ENCODE measurements at places on chromosomes 12 and 14.

- DNase-seq: no peak
Measured at GRCh38 chr14:81633496-81633895, 99.8 kb upstream of the SEL1L start.

DNA sequence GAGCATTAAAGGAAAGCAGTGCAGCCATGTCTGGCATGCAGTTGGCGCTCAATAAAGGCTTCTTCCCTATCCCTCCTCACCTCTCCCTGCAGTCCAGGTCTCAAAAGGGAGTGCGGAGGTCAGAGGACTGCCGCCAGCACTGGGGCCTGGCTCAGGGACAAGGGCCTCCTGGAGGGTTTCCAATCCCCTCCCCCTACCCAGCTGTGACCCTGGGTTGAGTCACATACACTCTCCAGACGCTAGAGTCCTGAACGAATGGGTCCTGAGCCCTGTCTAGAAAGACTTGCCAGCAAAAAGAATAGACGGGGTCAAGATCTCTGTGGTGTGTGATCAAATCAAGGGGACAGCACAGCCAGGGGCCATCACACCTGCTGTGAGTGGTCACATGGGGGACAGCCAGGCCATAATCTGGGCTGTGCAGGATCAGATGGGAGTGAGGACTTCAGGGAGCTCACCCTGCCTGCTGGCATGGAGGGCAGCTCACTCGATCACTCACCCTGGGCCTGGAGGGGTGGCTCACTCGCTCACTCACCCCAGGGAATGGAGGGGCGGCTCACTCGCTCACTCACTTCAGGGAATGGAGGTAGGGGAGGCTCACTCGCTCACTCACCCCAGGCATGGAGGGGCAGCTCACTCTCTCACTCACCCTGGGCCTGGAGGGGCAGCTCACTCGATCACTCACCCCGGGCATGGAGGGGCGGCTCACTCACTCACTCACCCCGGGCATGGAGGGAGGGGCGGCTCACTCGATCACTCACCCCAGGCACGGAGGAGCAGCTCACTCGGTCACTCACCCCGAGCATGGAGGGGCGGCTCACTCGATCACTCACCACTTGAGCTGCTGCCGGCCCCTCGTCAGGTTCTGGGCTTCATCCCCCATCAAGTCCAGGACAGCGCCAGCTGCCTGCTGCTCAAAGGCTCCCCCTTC lies 12.8 kb downstream of the CFAP73 start:
- no peak for DNase-seq

DNA sequence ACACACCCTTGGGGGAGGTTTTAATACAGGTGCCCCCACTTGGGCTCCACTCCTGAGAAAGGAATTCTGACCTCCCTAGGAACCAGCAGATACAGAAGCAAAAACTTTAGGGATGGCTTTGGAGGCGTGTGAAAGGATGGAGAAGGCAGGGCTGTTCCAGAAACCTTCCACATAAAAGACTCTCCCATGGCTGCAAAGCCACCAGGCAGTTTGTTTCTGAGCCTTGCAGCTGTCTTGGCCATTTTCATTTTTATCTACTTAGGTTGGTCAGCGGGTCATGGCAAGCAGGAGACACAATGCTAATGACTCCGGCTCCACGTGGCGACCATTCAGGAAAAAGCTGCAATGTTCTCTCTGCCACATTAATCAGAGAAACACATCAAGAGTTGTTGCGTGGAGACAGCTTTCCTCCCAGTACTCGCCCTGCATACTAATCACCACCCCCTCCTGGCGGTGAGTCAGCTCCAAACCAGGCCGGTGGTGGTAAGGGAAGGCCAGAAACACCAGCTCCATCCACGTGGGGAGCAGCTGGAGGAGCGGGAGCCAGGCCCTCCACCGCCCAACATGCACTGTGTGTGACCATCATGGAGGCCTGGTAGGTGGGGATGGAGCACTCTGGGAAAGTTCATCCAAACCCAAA lies 30.9 kb upstream of the IRF2BPL start:
- peak; percentile 64 for DNase-seq

DNA sequence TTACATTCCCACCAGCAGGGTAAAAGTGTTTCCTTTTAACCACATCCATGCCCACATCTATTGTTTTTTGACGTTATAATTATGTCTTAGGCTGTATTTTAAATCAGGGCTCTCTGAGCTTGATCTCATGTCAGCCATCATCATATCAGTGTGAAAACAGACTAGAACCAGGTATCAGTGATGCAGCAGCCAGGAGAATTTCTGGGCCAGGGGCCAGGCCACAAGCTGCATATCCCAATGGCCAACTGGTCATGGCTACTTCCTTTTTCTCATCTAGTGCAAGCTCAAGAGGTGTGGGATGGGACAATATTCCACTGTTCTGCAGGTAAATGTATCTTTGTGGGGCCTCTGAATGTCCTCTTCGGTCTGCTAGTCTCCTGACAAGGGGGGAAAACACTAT lies 125.1 kb downstream of the CRADD start:
- no peak for DNase-seq

DNA sequence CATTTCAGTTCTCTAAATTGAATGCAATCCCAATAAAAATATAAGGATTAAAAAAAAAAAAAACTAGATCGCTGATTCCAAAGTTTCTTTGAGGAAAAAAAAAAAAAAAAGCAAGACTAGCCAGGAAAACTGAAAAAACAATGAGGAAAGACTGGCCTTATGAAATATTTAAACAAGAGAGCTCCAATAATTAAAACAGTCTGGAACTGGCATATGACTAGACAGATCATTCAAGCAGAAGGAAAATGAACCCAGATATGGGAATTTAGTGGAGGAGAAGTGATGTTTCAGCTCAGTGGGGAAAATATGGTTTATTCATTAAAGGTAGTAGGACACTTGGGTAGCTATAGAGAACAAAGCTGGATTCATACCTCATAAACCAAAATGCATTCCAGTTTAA lies 42.0 kb upstream of the TBC1D15 start:
- no peak for DNase-seq

GRCh38 chr14:103143506-103143905 lies 20.2 kb downstream of the TNFAIP2 start:
- DNase-seq: no peak

DNA sequence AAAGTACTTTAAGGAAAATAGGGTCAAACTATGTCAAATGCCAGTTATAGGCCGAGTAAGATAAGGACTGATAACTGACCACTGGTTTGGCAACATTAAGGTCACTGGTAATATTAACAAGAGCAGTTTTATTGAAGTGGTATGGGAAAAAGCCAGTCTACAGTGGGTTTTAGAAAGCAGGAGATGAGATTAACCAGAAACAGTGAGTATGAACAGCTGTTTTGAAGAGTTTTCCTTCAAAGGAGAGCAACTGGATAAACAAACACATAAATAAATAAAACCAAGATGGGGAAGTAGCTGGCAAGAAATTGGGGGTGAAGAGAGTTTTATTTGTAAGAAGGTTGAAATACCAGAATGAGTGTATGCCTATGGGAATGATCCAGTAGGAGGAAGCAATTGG lies 30.3 kb downstream of the KITLG start:
- no peak for DNase-seq

DNA sequence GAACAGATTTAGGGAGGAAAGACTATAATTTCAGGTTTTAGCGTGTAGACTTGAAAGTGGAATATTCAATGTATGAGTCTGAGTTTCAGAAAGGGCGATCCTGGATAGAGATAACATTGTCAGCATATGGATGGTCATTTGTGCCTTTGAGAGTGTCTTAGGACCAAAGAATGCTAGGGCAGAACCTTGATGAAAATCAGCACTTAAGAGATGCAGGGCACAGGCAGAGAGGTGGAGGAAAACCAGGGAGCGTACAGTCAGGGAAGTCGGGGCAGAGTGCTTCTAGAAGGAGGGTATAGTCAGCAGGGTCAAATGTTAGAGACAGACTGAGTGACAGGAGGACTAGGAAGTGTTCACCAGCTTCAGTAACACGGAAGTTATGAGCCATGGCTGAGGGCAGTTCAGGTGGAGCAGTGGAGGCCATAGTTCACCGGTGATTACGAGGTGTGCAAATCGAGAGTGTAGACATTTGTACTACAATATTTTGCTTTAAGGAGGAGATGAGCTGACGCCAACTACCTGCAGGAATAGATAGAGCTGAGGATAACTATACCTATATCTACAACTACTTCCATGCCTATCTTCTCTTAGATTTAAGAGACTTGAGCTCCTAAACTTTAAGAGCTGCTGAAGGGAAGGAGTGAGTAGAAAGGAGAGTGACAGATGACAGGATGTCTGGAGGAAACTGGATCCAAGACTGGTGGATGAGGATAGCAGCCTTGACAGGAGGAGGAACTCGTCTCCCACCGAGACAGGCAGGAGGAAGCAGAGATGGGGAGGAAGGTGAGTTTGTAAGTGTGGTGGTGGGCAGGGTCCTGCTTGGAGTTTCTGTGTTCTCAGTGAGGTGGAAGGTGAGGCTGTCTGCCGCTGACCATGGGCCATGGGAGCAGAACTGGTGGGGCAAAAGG lies 6.5 kb downstream of the CBLN3 start:
- DNase-seq: no peak

DNA sequence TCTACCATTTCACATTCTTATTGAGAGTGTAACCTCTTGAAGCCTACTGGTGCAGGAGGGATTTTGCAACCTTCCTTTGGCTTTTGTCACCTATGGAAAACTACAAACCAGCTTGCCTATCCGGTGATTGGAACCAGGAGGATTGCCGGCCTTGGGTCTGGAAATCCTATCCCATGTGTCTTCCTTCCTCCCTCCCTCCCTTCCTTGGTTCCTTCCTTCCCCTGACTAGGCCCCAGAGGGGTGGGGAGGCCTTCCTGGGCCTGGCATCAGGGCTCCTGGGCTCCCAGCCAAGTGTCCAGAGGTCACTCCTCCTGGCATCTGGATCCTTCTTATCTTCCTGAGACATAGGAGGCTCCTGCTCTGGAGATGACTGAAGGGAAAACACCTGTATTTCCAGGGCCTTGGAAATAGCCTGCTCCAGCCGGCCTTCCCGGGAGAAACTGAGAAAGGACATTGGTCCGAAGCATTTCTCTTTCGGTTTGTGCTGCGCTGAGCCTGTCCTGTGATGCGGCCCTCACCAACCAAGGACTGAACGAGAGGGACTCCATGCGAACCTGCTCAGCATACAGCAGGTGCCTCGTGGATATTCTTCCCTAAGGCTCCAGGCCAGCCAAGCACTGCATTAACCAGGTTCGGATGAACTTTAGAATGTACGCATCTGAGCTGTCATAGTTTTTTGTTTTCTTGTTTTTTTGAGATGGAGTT lies 43.4 kb downstream of the PSMA6 start:
- DNase-seq: no peak

- no peak for DNase-seq
Measured at GRCh38 chr14:24364841-24365240, 3.1 kb upstream of the NFATC4 start.

- DNase-seq: no peak
Measured at GRCh38 chr12:54059668-54060067, 6.0 kb downstream of the HOXC4 start.

DNA sequence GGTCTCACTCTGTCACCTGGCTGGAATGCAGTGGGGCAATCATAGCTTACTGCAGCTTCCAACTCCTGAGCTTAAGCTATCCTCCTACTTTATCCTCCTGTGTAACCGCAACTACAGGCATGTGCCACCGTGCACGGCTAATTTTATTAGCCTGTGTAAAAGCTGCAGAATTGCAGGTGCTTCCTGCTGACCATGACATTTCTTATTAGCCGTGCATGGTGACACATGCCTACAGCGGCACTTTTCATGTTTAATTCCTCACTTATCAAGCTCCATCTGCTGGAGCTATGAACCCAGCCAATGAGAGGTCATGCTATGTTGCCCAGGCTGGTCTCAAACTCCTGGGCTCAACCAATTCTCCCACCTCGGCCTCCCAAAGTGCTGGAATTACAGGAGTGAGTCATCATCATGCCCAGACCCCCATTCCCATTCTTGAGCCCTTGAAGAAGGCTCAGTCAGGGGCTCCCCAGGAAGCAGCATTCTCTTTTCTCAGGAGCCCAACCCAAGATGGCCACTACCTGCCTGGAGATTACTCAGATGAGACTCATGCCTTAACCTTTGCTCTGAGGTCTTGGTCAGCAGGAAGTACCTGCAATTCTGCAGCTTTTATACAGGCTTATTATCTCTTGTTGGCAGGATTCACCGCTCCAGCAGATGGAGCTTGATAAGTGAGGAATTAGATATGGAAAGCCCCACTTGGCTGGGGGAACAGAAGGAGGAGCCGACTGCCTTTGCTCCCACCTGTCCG lies 503.2 kb downstream of the MED13L start:
- no peak for DNase-seq

DNA sequence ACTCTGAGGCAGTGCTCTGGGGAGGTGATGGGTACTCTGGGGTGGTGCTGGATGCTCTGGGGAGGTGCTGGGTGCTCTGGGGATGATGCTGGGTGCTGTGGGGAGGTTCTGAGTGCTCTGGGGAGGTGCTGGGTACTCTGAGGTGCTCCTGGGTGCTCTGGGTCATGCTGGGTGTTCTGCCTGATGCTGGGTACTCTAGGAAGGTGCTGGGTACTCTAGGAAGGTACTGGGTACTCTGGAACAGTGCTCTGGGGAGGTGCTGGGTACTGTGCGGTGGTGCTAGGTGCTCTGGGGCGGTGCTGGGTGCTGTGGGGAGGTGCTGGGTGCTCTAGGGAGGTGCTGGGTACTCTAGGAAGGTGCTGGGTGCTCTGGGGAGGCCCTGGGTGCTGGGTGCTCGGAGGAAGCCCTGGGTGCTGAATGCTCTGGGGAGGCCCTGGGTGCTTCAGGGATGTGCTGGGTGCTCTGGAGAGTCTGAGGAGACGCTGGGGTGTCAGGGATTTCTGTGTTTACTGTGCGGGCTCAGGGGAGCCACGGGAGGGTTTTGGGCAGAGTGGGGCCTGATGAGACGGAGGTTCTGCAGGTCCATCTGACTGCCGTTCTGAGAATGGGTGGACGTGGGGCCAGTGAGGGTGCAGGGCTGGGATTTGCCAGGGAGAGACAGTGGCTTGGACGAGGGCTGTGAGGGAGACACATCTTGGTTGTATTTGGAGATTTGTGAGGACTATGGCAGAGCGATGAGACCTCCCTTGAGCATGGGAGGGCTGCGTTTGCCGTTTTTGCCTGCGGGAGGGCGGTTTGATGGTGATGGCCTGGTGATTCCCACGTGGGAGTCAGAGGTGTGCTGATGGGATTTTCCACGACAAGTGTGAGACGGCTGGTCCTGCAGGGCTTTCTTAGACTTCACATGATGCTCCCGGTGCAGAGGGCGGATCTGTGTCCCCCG lies 30.0 kb downstream of the MMP17 start:
- DNase-seq: no peak

GRCh38 chr12:89567691-89568239 lies 41.9 kb upstream of the POC1B start:
- DNase-seq: no peak

GRCh38 chr12:57489157-57489641 lies 1.3 kb downstream of the MARS1 start:
- DNase-seq: no peak

GRCh38 chr14:52522581-52523345 lies 29.5 kb downstream of the TXNDC16 start:
- DNase-seq: no peak

- DNase-seq: no peak
Measured at GRCh38 chr12:20154052-20154451, 214.3 kb upstream of the PDE3A start.

GRCh38 chr12:7376196-7376595 lies 67.8 kb downstream of the CD163L1 start:
- DNase-seq: no peak

- no peak for DNase-seq
Measured at GRCh38 chr12:49622501-49623141, 740 bp upstream of the PRPF40B start.

GRCh38 chr12:4246116-4246515 lies 27.4 kb upstream of the CCND2 start:
- DNase-seq: no peak

- DNase-seq: peak; percentile 32
Measured at GRCh38 chr14:101559624-101560533, 1.4 kb upstream of the DIO3 start.

All from neural crest cell (in vitro differentiated cells).